Posterior vena cava (tissue), 2 donors: ENCODE measurements at places on chromosomes 4 and X. TPM values are rescaled to one million over a fixed set of nuclear protein-coding genes. Genes with fewer than 3 reads are reported as not detected.

The BANK1 gene
- 4.9 TPM for total RNA-seq

The PDZD4 gene
- 22.9 TPM for total RNA-seq

The COL4A6 gene
- total RNA-seq, result 3.9 TPM

The TMEM271 gene
- not detected for total RNA-seq

The HPGDS gene
- 7.5 TPM for total RNA-seq

The NOX1 gene
- total RNA-seq, result not detected
